Liver (tissue), 10 donors: ENCODE measurements at places on chromosomes 2 and 18.
A peak's percentile ranks its signal among the peaks of the same experiment; 100 is the strongest.

DNA sequence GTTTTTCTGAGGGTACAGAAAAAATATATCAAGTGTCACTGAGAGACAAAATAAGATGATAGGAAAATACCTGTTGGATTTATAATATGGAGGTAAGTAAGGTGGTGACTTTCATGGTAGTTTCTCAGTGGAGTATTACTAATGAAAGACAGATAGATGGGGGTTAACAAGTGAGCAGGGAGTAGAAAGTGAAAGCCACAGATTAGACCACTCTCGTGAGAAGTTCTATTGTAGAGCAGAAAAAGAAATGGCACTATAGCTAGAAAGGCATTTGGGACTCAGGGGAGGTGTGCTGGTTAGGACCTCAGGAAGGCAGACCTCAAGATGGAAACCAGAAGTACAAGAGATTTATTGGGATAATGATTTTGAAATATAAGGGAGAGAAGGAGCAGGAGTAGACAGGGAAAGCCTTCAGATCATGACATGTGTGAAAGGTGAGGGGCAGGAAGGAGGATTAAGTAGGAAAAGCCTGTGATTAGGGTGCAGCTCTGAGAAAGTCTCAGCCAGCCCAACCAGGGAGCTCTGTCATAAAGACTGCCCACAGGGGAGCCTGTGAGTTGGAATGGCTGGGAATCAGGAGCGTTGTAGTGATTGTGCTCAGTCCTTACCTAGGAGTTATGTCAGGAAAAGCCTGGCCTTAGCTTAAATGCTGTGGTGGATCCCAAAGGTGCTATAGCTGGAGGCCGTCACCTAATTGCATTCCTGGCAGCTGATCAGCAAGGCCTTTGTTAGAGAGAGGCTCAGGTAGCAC lies 198.1 kb downstream of the IKZF2 start:
- no peak for DNase-seq

DNA sequence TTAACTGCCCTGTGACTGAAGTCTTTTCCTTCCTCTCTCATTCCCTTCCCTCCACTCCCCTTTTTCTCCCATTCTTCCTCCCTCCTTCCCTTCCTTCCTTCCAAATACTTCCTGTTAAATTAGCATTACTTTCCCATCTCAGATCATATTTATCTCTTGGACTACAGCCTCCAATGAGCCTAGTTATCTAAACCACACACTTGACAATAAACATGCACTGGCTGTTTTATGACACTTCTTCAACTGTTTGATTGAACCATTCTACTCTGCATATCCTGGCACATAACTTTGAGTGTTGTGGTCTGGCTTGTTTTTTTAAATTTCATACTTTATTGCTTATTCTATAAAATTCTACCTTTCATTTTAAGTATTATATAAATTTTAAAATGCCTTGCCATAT lies 1860.8 kb upstream of the LRRTM1 start:
- no peak for DNase-seq

DNA sequence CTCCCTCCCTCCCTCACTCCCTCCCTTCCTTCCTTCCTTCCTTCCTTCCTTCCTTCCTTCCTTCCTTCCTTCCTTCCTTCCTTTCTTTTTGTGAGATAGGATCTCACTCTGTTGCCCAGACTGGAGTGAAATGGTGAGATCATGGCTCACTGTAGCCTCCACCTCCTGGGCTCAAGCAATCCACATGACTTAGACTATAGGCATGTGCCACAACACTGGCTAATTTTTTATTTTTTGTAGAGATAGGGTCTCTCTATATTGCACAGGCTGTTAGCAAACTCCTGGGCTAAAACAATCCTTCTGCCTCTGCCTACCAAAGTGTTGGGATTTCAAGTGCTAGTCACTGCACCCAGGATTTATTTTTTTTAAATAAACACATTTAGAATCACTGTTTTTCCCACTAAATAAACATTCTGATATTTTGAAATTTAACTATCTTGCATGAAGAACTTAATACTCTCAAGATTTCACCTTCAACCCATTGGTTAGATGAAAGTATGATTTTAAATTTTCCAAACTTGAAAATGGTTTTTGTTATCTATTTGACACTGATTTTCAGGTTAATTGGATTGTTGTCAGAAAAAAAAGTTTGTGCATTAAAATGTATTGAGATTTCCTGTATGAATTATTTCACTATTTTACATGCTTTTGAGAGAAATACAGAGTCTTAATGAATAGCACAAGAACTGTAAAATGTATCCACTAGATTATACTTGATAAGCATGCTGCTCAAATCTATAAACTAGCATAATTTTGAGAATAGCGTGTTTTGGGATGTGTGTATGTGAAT lies 745.1 kb downstream of the TSN start:
- no peak for DNase-seq

- DNase-seq: peak; percentile 39
Observed at GRCh38 chr2:190500054-190500502, 34.4 kb downstream of the NEMP2 start.

- DNase-seq: no peak
Observed at GRCh38 chr2:223542501-223542900, 59.7 kb downstream of the SCG2 start.

GRCh38 chr2:121335294-121336290 lies 50.6 kb upstream of the TFCP2L1 start:
- DNase-seq: no peak

DNA sequence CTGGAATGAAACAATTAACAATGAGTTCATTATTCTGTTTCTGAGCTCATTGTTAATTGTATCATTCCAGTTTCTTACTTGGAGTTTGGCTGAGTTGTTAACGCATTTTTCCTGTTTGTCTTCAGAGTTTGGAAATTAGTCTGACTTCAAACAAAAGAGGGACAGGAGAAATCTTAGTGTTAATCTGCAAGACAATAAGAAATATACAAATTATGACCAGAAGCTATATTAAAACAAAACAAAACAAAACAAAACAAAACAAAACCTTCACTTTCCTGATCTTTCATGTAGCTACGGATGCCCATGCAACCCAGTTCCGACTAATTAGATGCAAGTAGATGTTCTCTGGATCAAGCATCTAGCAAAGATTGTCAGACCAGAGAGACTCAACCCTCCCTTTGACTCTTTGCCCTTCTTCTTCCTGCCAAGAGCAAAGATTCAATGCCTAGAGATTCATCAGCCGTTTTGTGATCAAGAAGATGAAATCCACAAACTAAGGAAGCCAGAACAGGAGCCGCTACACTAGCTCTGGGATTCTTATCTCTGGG lies 686.2 kb upstream of the FSHR start:
- DNase-seq: no peak

GRCh38 chr18:77025831-77026363 lies 106.7 kb downstream of the MBP start:
- no peak for DNase-seq

DNA sequence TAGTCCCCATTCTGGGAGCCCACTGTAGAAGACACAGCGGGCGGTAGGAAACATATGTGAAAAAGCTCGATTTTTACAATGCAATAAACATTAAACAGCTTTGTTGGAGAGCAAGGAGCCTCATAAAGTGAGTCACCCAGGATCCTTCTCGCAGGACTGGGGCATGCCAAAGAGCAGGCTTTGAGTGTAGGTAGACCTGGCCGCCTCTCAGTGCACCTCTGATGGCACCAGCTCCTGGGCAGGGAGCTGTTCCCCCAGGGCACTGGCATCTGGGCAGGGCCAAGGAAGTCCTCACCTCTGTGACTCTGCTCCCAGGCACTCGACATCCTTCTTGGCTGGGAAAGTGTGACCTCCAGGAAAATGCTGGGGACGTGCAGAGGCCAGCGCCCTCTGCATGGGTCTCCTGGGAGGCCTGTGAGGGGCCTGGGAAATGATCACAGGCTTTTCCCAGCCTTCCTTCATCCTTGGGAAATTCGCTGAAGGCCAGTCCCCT lies 94.2 kb downstream of the POLR1A start:
- DNase-seq: no peak

DNA sequence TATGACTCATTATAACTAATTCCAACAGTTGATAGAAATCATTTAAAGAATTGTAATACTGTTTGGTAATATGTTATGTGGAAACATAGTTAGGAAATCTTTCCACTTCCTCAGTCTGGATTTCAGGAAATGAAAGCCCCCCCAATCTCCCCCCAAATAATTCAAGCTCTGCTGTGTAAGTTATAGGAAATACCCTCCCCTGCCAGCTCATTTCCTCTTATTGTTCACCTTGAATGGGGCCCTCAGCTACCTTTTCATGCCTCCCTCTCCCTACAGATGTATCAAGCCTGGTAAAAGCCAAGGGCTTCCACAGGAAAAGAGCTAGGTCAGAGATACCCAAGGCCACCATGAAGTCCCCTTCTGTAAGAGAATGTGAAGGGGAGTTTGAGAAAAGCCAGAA lies 155.5 kb downstream of the CNTNAP5 start:
- DNase-seq: no peak

GRCh38 chr2:22134421-22134820 lies 1010.7 kb downstream of the TDRD15 start:
- no peak for DNase-seq

GRCh38 chr18:8788503-8789429 lies 83.4 kb downstream of the MTCL1 start:
- DNase-seq: no peak

DNA sequence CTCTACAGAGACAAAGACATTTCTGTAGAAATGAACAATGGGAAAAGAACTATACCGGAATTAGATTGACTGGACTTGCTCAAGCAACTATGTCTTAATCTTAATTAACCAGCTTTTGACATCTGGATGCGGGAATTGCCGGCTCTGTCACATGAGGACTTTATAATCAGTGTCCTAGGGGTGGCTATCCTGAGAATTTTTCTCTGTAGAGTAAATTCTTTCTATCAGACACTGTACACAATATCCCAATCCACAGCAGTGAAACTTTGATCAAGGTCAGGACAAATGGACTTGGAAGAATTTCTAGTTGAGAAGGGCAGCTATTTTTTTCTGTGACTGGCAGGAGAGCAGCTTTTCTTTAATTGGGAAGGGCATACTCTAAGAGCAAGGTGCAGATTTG lies 322.1 kb downstream of the HRH4 start:
- no peak for DNase-seq

DNA sequence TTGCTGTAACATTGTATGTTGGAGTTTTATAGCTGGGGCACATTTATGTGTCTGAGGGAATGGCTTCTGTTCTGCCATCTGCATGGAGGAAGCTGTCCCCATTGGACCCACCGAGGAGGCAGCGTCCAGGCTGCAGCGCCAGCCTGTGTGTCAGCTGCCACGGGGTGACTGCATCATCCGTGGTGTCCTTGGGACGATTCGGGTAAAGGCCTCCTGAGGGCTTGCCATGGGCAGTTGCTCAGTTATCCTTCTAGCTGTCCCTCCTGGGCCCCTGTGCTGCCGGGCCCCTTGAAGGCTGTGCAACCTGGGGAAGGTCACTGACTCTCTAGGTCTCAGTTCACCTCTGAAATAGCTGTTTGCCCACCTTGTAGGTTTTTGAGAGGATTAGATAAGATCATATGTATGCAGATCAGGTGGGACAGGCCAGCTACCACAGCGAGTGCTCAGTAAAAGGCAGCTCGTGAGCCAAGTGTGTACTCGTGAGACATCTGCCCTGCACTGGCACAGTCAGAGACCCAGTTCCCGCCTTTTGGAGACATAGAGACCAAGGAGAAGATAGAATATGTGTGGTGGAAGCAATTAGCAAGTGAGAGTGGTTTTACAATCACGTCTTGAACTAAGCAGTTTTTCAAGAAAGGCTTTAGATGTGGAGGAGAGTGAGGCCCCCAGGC lies 10.6 kb downstream of the LDLRAD4 start:
- no peak for DNase-seq

DNA sequence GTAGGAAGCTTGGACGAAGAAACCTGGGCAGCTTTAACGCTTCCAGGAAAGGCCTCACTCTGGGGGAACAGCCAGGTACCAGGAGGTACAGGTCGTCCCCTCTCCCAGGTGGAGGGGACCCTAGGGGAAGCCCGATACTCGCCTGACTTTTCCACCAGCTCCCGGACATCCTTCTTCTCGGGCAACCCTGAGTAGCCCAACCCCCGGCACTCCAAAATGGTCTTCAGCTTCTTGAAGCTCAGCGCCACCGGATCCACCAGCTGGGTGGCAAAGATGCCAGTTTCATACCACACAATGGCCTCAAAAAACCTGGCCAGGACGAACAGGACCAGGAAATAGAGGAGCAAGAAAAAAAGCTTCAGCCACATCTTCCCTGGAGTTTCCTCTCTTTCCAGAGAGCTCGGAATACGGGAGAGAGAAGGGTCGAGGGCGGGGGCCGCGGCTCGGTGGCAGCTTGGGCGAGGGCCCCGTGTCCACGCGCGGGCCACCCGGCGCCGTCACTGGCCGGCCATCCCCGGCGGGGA lies 1.1 kb downstream of the RNF103 start:
- DNase-seq: peak; percentile 58

- no peak for DNase-seq
Observed at GRCh38 chr2:241944821-241945220, 75.3 kb downstream of the RTP5 start.

GRCh38 chr18:56374007-56374655 lies 264.3 kb downstream of the TXNL1 start:
- no peak for DNase-seq

- DNase-seq: no peak
Observed at GRCh38 chr2:238067939-238068338, 7.1 kb downstream of the SCLY start.

DNA sequence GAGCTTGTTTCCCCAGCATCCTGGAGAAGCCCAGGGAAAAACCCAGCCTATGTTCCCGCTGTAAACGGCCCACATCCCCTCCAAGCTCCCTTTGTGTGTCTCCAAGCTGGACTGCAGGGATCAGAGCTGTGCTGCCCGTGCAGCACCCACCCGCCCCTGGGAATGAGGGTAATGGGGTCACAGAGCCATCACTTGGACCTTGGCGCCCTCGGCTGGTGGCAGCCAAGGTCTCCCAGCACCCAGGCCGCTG lies 670 bp upstream of the INPP5D start:
- DNase-seq: no peak

GRCh38 chr2:214946949-214947348 lies 137.5 kb upstream of the BARD1 start:
- DNase-seq: no peak

DNA sequence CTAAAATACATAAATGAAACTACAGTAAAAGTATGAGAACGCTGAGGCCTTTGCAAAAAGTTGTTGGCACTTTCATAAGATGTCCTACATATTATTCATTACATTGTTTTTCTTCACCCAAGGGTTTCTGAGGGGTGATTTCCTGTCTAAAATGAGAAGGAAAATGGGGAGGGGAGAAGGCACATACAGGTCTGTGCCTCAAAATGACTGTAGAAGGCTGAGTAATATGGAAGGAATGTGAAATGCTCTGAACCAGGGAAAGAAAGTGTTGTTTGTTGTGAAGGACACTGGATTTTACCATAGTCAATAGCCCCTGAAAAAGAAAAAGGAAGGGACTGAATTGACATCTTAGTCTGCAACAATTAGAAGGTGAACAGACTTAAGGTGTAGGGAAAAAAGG lies 99.5 kb upstream of the RNF152 start:
- no peak for DNase-seq

DNA sequence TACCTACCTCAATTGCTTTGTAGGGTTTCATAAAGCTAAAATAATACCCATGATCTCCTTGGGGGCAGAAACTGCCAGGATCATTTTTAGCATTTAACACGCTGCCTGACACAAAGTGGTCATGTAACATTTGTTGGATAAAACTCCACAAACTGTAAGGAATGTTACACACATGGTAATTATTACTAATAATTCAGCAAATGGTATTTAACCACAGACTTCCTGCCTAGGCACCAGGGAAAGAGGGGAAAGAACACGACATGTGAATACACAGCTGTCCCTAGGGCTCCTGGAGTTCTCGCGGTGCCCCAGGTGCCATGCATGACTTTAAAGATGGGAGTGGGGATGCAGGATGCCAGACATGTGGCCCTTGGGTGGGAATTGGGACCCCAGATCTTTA lies 43.5 kb downstream of the ASAP2 start:
- no peak for DNase-seq

GRCh38 chr2:233025706-233026105 lies 6.8 kb upstream of the NEU2 start:
- no peak for DNase-seq
